Progenitor cell of endocrine pancreas (in vitro differentiated cells): ENCODE measurements at places on chromosomes 2 and 18.

DNA sequence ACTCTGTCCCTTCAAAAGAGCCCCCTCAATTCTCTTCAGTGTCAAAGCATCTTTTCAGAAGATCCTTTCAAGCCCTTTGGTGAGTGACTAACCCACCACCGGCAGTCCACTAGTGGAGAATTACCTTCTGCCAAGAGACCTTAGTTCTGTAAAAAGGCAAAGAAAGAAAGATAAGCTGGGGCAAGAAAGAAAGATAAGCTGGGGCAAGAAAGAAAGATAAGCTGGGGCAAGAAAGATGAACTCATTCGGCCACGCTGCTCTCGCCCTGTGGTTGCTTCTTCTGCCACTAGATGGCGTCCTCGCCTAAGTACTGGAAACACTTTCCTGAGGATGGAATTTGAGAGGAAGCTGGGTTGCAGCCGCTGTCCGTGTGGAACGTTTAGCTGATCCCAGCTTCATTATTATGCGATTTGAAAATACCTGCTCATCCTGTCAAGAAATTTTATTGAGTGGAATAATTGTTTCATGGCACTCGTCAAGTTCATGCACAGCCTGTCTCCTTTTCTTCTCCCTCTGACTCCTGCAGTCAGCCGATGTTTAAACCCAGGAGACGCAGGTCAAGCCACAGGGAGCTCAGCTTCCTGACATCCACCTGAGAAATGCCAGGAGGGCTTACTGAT lies 17.3 kb upstream of the ANXA4 start:
- peak; percentile 81 for DNase-seq

DNA sequence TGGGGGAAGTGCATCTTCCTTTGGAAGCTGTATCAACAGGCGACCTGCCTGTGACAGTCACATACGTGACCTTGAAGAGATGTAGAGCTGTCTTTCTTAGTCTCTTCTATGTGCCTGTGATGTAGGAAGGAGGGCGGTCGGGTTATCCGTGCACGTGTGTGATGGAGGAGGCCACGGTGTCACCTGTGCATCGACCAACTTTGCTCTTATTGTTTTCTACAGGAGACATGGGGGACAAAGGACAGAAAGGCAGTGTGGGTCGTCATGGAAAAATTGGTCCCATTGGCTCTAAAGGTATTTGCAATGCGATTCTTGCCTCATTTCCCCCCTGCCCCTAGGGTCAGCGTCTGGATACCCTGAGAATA lies 20.7 kb upstream of the ALLC start:
- no peak for DNase-seq

GRCh38 chr2:54866868-54867267 lies 143.4 kb downstream of the EML6 start:
- no peak for DNase-seq

GRCh38 chr2:65382776-65383357 lies 49.5 kb downstream of the SPRED2 start:
- DNase-seq = no peak

DNA sequence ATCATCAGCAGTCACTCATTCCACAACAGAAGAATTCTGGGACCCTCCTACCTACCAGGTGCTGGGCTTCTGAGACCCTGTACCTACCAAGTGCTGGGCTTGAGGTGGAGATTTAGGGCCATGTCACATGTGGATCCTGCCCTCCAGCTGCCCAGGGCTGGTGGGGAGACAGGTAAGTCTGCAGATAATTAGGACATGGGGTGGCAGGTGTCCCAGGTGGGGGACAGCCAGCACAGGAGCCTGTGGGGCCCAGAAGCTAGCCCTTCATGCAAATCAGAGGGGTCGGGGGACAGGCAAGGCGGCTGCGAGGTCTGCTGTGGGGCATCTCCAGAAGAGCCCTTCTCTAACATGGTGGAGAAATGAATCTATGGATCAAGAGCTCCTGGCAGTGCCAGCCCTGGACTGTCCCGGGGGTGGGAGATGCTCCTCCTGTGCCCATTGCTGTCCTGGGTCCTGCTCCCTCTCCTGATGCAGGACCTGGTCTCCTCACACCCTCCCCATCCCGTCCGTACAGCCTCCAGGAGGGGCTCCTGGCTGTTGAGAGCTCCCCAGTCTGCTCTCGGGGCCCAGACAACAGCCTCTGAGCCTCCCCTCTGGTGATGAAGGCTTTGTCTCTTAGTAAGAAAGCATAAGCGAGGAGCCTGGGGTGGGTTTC lies 106.3 kb upstream of the GLI2 start:
- DNase-seq = no peak

- no peak for DNase-seq
Measured at GRCh38 chr2:237514474-237515130, 27.6 kb downstream of the MLPH start.

- DNase-seq = no peak
Measured at GRCh38 chr18:70005580-70005979, 57.9 kb upstream of the CD226 start.
